Renal cortical epithelial cell (primary cell): ENCODE measurements at places on chromosomes 4 and X. TPM values are rescaled to one million over a fixed set of nuclear protein-coding genes. Genes with fewer than 3 reads are reported as not detected.
A peak's percentile ranks its signal among the peaks of the same experiment; 100 is the strongest.

- DNase-seq: peak; percentile 79
These were observed at the start of gene RBM3 for GRCh38 chrX:48574270-48575266. RBM3 (plus strand) TSS chrX:48574484; CDS start chrX:48575181, 697 bp downstream.

GRCh38 chrX:134566506-134566905 is 91.8 kb downstream of the PLAC1 start:
- DNase-seq: no peak

DNA sequence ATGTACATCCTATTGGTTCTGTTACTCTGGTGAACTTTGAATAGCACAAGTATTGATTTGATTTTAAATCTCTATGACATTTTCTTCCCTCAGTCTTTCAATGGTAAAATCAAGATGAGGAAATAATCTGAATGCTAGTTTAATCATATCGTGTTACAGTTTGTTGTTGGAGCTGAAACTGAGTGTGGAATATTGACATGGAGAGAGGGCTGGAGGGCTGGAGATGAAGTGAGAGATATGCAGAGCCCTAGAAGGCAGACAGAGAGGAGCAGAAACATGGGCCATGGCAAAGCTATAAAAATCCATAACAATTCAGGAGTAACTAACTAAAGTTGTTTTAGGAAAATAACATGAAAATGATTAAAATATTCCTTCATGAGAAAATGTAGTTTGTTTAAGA is 141.1 kb downstream of the BANK1 start:
- DNase-seq: no peak

DNA sequence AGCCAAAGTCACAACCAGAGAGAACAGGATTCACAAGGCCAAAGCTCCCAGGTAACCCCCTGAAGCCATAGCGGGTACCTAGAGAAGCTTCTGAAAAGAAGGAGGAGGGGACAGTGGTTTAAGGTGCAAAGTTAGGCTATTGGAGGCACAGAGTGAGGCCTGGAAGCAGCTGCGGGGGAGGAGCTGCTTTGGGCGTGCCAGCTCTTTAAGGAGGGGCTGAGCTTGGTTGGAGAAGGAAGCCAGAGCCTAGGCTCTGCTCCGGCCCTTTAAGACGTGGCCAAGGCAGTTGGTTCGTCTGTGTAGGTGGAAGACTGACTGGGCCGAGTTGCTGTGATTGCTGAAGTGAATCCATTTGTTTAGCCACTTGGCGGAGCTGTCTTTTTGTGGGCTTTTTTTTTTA is 1.5 kb downstream of the KLF8 start:
- peak; percentile 83 for DNase-seq

GRCh38 chr4:119080721-119081541 is 54.7 kb upstream of the MYOZ2 start:
- peak; percentile 84 for DNase-seq

Gene NUP62CL
- total RNA-seq: 2.4 and 5.6 TPM in 2 replicates

Gene CYBB
- total RNA-seq: 0.15 and 0.17 TPM in 2 replicates
